ENCODE measurements at places on chromosomes 11 and 22.

DNA sequence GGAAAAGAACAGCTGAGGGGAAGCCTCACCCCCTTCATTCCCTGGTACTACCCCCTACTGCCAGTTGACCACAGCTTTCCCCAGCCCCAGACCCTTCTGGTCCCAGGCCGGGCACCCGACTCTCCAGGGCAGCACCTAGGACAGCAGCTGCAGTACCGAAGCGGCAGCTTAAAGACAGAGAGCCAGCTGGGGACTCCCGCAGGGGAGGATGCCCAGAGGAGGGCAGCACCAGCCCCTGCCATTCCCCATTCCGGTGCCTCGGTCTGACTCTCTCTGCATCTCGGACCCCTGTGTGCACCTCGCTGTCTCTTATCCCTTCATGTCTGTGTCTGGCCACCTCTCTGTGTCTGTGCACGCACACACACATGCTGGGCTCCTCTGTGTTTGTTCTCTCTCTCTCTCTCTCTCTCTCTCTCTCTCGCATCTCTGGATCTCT lies 9.4 kb downstream of the IGSF9B start:
- DNase-seq = no peak

GRCh38 chr11:55949330-55949729 lies 13.1 kb upstream of the OR5I1 start:
- no peak for DNase-seq

DNA sequence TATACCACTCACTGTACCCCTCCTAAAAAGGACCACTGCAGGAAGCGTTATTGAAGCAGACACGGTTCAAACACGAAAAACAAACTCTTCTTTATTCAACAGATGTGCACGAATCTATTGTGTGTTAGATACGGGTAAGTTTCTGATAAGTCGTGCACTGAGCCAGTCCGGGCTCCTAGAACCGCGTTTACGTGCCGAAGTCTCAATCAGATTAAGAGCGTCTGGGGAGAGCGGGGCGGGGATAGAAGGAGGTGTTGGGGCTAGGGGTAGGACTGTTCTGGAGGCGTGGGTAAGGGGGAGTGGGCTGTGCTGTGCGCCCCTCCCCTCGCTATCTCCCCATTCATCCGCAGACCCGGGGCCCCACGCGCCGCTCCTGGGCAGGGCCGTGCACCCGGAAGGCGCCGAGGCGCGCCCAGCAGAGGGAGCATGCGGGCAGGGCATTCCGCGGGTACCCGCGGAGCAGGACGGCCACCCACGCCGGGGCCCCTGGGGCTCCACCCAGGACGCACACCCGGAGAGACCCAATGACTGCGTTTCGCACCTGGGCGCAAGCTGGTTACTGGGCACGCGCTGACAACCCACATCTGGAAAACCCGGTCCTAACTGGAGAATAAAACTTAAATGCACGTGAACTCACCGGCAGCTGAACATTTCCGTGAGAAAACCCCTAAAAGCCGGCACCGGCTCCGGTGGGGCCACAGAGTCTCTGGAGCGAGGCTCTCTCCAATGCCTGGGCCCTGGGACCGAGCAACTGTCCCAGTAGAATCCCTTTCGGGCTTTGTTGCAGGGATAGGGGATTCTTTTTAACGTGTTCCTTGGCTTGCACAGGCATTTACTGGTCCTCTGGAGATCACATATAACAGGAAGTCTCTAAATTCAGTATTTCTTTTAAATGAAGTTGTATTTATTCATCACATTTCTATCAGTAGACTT lies 40.6 kb downstream of the WEE1 start:
- peak; percentile 94 for DNase-seq

DNA sequence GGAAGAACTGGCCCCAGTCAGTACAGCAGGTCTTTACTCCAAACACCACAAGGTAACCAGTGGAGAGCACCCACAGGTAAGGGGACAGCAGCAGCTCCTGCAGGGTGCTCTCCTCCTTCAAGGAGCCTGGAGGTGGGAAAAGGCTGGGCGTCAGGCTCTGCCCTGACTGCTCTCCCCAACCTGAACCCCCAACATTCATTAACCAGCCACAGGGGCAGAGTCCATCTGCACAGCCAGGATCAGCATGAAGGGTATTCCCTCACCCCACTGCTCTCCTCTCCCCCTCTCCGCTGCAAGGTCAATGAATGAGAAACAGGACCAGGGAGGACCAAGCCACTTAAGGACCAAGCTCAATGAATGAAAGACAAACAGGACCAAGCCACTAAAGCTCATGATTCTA lies 3.7 kb downstream of the SLC37A4 start:
- DNase-seq = no peak

DNA sequence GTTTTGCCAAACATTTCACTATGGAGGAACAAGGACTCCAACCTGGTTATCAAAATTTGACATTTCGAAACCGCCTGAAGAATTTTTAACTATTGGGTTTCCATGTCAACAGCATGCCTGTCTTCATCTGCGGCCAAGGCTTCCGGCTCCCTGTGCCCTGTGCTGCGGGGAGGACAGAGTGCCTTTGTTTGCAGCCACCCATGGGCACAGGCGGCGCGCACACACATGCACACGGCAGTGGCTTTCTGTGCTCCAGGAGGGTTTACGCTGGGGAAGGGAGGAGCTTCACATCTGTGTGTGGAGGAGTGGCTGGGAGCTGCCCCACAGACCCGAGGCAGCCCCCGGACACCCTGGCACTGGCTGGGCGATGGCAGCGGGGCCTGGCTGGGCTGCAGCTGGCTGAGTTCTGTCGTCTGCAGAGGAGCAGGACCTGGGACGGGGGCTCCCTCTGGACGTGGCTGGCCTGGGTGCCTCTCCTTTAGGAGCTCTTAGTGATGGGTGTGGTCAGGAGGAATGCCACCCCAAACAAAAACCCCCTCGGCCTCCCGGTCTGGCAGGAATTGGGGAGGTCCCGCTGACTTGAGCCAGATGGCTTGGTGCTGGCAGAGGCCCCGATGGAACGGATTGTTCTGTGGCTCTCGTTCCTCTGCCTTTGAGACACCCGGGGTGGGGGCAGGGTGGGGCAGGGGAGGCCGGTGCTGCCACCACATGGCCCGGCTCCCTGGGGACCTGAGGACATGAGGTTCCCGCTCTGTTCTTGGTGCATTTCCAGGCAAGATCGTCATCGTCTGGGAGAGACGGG lies 1290.9 kb downstream of the BRD1 start:
- no peak for DNase-seq

Measured in mucosa of descending colon (tissue), 3 donors.